Neuronal stem cell (in vitro differentiated cells): ENCODE measurements at places on chromosomes 2 and 18.

DNA sequence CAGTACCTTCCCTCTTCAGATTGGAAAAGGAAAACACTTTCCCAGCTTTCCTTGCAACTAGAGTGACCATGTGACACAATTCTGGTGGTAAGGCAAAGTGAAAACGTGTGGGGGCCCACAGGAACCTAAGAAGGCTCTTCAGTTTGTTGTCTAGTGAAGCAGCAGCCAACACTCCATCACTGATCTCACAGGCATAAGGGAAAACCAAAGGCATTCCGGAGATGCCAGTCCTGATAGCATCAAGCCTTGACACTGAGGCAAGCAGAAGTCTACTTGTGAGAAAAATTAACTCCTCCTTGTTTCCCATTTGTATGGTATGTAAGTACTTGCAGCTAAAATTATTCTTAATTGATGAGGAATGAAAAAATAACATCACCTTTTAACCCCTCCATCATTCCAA, 88.3 kb downstream of the ETAA1 start:
- DNase-seq = no peak

DNA sequence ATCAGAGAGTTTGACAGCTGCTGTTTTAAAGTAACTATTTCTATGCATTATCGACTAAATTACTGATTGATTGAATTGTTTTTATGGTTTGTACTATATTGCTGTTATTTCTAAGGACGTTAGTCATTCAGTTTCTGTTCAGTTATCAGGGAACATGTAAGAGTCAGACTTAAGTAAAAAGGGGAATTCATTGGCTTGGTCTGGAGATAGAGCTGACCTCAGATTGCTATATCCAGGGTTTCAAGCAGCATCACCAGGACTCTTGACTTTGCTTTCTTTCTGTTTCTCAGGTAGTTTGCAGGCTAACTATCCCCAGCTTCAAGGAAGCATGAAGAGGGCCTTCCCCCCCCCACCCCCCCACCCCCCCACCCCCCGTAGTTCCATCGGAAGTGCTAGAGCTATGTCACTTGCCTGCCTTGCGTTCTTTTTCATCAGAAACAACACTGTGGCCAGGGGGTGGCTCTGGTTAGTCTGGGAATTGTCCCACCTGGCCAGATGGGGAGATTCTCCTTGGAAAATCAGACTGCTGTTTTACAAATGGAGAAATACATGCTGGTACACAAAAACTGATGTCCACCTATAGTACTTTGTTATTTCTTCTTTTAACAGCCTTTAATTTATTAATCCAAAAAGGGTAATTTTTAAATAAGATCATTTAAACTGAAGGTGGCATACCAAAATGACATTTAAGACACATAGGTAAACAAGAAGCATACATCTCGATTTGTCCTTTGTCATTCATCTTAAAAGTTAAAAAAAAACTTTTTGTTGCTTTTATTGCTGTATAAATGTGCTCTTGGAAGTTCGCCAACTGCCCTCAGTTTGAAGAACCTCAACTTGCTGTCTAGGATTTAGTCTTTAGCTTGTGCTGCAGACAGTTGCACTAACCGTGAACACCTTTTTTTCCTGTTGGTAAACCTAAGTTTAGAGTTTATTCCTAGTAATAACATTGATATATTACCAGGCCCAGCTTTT, 9.4 kb downstream of the SMAD4 start:
- DNase-seq = no peak

GRCh38 chr2:189674374-189675112, at the start of gene ANKAR:
TSS of gene ANKAR (plus strand) at chr2:189674670. CDS start at chr2:189676491, 1,821 bp downstream.
- DNase-seq = peak; percentile 79

DNA sequence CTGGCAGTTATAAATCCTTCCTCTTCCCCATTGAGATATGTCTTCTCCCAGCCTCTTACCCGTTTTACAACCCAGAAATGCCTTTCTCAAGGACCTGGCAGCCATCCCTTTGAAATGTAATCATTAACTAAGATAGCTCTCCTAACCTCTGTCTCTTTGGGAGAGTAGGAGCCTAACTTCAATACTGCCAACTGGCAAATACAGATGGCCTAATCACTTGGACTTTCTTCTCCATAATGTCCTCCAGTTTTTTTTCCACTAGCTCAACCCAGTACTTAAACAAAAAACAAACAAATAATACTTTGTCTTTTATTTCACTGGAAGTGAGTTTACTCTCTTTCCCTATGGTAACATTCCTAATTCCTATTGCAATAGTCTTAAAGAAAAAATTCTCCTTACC, 1391.1 kb downstream of the SUCLG1 start:
- no peak for DNase-seq

DNA sequence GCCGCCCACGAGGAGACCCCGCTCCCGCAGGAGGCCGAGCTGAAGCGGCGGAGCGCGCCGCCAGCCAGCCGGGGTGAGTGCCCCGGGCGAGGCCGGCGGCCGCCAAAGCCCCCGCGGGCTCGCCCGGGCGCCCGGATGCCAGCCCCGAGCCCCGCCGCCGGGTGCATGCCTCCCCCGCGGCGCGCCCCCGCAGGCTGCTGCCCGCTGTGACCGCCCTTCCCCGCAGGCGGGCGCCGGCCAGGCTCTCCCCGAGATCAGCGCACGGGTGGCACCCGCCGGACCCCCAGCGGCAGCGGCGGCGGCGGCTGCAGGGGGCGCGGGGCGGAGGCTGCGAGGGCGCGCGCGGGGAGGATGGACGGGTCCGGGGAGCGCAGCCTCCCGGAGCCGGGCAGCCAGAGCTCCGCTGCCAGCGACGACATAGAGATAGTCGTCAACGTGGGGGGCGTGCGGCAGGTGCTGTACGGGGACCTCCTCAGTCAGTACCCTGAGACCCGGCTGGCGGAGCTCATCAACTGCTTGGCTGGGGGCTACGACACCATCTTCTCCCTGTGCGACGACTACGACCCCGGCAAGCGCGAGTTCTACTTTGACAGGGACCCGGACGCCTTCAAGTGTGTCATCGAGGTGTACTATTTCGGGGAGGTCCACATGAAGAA, 470 bp downstream of the KCNF1 start:
- no peak for DNase-seq

- no peak for DNase-seq
Observed at GRCh38 chr18:77857678-77858655, 608.3 kb downstream of the GALR1 start.

GRCh38 chr2:84889332-84889731, 8.4 kb upstream of the TRABD2A start:
- DNase-seq = no peak

DNA sequence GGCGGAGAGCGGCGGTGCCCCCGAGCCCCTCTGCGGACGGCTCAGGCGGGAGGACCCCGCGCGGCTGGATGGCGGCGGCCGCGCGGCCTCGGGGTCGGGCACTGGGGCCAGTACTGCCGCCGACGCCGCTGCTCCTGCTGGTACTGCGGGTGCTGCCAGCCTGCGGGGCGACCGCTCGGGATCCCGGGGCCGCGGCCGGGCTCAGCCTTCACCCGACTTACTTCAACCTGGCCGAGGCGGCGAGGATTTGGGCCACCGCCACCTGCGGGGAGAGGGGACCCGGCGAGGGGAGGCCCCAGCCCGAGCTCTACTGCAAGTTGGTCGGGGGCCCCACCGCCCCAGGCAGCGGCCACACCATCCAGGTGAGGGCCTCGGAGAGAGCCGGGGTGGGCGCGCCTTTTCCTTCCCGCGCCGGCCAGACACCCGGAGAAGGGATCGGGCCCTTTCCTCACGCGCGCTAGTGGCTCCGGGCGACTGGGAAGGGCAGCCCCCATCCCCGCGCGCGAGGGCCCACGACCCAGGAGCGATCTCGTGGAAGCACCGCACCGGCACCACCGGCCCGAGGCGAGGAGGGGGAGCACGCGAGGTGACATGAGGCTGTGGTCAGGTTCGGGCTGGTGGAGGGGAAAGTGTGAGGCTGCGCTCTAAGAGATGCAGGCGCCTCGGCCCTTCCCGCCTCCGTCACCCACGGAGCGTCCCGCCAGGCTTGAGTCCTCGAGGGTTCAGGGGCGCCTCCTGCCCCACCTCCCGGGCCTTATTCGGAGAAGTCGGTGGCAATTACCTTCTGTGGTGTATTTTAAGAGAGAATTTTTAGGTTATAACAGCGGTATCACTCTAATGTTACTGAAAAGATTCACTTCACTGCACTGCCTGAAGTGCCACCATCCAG, 607 bp downstream of the LAMA3 start:
- DNase-seq = peak; percentile 14

GRCh38 chr2:73457982-73458381, 72.3 kb downstream of the ALMS1 start:
- no peak for DNase-seq

- no peak for DNase-seq
Observed at GRCh38 chr18:67517444-67517765, 885 bp upstream of the DSEL start.

DNA sequence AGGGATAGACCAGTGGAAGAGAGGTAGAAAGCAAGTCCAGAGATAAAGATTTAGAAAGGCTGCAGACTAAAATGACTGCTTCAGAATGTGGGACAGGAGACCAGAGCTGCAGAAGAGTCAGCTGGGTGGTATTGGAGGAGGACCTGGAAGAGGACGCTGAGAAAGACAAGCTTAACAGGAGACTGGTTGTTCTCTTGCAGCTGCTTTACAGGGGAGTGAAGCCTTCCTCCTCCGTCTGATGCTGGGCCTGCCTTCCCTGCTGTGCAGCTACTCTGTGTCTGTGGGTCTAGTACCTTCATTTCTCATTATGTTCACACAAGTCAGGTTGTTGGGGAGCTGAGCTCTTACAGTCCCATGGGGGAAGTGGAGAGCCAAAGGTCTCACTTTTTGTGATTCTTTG, 35.7 kb downstream of the SPATS2L start:
- DNase-seq = no peak

DNA sequence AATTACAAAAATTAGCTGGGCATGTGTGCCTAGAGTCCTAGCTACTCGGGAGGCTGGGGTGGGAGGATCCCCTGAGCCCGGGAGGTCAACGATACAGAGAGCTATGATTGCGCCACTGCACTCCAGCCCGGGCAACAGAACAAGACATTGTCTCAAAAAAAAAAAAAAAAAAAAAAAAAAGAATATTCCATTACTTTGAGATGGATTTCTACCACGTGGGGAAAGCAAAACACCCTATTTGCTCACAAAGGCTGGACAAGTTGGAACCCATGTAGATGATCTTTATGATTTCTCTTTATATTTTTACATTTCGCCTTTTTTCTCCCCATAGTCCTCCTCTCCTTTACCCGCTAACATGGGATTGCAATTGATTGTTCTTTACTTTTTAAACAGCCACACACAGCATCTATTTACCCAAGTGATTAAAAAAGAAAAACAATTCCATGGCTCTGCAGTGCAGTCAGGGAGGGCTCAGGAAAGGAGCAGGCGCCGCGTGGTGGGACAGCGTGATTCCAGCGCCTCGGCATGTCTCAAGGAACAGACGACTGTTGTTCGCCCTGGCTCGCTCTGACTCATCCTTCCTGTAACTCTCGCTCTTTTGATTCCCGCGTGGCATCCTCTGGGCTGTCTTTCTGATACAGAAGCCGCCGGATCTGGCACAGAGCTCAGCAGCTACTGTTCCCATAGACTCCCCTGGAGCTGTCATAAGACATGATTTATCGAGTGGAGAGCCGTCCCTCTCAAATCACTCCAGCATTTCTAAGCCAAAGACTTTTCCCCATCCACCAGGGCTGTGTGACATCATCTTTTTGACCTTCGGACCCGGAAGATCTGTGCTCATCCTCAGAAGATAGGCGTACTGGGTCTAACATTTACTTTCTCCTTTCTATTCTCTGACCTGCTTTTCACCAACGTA, 230.4 kb upstream of the AGAP1 start:
- no peak for DNase-seq

- no peak for DNase-seq
Observed at GRCh38 chr2:241478166-241478565, 30.2 kb downstream of the STK25 start.

DNA sequence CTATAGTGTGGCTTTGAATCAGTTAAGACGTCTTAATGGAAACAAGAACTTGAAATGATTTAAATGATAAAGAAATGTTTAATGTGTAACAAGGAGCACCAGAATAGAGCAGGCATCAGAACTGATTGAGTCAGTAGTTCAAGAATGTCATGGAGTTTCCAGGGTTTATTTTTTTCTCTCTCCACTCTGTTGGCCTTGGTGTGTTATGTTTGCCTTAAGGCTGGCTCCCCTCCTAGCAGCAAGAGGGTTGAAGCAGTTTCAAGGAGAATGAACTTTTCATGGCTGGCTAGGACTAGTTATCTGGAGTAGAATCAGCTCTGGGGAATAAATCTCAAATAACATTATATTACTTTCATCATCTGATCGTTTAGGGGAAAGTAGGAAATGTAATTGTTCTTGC, 13.4 kb upstream of the GLS start:
- no peak for DNase-seq

- DNase-seq = no peak
Observed at GRCh38 chr2:46075848-46076247, 221.4 kb upstream of the EPAS1 start.

DNA sequence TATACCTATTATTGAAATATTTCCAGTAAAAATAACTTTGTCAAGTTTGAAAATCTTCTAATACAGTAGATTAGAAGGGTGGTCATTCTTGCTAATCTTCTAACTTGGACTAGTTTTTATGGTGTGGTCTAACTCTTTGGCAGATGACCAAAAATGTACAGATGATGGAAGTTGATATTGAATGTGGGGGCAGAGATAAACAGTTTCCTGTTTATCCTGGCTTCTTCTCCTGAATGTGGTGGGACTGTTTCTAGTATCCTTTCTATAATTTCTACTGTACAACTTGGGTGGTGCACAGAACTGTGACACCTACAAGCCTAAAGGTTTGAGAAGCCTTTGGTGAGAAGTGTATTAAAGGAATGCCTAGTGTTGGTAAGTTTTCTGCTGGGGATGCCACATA, 178.7 kb downstream of the PDE11A start:
- DNase-seq = no peak

DNA sequence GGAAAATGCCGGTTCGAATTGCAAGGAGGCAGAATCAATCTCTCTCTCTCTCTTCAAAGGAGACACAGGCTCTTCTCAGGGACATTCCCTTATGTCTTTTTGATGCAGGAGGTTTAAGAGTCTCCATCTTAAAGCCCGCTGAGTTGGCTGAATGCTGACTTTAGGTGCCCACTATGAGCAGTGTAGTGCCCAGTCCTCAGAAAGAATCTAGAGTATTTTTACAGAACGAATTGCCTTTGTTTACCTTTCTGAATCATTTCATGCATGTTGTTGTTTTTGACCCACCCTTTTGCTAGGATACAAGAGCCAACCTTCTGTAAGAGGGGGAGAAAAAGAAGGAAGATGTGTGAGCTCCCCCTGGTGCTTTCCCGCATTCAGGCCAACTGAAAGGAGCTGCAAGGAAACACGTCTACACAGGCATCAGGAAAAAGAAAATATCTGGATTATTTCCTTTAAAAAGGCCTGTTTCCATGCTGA, 193.5 kb upstream of the TCF4 start:
- DNase-seq = peak; percentile 53
